ENCODE measurements at places on chromosomes 2 and 18.

DNA sequence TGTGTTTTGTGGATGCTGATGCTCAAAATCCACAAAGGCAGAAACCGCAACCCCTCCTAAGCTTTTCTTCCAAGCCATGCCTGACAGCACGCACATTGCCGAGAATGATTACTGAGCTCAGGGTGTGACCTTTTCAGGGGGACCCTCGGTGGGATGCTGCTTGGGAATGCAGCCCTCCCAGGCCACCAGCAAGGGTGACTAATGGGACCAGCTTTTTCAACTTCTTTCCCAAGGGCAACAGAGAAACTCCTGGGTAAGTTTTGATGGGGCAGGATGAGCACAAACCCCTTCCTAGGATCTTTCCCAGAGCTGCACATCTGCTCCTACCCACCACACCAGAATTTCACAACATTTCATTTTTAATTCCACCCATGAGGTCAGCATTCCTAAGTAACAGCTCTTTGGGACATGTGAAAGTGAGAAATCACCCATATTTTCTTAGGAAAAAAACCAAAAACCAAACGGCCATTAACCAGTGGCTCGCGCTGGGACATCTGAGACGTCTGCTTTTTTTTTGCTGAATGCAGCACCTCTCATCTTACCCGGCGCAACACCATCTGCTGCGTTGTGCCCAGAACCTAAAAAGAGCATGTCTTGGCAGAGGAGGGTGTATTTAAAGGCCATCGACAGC is 119.0 kb downstream of the ARL4C start:
- no peak for DNase-seq

- DNase-seq = peak; percentile 54
These were observed 12.8 kb upstream of the GBX2 start for GRCh38 chr2:236180831-236181453.

DNA sequence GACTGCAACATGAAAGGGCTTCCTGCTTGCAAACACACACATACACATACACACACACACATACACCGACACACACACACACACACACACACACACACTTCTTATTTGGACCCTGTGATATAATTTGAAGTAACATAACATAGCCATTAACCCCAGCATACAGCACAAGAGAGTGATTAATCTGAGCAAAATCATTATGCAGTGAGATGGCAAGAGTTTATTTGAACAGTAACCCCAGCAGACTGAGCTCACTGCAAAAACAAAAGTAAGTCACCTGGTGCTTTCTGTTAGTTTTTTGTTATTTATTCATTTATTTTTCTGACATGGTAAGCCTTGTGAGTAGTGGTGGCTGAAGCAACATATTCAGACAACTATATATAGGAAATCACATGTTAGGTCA is 93.7 kb downstream of the NOL4 start:
- no peak for DNase-seq

- no peak for DNase-seq
These were observed 10.6 kb downstream of the RRM2 start for GRCh38 chr2:10132996-10133647.

DNA sequence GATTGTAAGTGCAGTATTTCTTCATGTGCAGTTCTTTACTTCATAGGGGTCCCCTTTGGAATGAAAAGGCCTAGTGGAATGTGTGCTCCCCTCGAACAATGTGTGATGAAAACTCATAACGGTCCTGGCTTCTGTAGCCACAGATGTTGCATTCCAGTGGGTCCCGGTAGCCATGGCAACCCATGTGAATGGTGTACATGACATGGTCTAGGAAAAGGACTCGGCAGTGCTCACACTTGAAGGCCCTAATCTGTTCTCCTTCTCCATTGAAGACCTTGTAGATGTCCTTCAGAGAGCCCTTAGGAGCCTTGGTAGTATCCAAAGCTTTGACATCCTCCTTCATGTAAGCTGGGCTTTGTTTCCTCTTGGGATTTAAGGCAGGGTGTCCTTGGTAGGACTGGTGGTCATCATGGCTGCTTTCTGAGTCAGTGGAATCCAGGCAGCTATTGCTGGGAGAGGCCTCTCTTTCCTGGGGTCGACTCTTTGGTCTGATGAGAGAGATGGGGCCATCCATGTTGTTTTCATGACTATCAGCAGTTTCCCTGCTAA is 144.0 kb downstream of the IKZF2 start:
- DNase-seq = no peak

- DNase-seq = peak; percentile 14
These were observed 204.1 kb downstream of the NDUFA10 start for GRCh38 chr2:239820836-239821693.

DNA sequence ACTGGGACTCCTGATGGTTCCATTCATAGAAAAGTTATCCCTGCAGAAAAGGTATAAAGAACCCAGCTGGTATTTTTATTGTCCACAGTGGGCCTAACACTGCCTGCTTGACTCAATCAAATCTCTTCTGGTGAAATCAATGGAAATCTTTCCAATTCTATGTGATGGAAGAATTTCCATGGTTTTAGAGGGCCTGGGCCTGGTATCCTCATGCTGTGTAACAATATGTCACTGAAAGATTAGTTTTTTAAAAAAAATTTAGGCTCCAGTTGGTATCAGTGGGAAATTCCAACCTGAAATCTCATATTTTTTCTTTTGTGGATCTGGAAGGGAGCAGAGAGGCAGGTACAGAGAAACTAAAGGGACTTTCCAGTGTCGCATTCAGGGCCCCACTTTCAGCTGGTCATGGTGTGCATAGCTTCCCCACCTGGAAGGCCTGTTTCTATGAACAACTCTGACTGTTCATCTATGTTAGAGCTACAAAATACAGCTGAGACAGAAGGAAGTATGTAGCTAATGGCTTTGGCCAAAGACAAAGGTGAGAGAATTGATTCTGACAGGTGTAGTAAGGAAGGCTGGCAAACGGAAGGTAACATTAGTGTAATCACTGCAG is 20.9 kb downstream of the NEB start:
- DNase-seq = no peak

- DNase-seq = peak; percentile 58
These were observed 20.4 kb upstream of the FEZ2 start for GRCh38 chr2:36618381-36618780.

- peak; percentile 36 for DNase-seq
These were observed 3.2 kb upstream of the MREG start for GRCh38 chr2:216016581-216016980.

GRCh38 chr2:143808166-143808565 is 678.9 kb downstream of the ARHGAP15 start:
- no peak for DNase-seq

- DNase-seq = peak; percentile 75
These were observed 4.4 kb upstream of the RMC1 start for GRCh38 chr18:23498877-23499276.
